Cerebellar cortex (tissue), 1 donor: ENCODE measurements at places on chromosomes 3 and 15.

- DNase-seq = no peak
Observed at GRCh38 chr3:73786321-73786807, 161.6 kb upstream of the PDZRN3 start.

- no peak for DNase-seq
Observed at GRCh38 chr3:84547207-84547606, 411.6 kb upstream of the CADM2 start.

DNA sequence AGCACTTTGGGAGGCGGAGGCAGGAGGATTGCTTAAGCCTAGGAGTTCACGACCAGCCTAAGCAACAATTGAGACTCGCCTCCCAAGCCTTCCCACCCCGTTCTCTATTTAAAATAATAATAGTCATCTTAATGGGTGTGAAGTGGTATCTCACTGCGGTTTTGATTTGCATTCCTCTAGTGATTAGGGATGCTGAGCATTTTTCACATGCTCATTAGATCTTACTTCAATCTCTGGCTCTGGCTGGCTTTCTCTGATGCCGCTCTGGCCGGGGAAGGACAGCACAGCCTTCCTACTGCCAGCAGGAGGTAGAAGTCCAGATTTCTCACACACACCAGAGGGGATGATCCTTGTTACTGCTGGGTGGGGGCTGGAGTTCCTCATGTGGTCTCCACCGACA lies 7.4 kb upstream of the EIF4A2 start:
- DNase-seq = no peak

GRCh38 chr3:185647880-185648210 lies 61.8 kb downstream of the SENP2 start:
- no peak for DNase-seq

DNA sequence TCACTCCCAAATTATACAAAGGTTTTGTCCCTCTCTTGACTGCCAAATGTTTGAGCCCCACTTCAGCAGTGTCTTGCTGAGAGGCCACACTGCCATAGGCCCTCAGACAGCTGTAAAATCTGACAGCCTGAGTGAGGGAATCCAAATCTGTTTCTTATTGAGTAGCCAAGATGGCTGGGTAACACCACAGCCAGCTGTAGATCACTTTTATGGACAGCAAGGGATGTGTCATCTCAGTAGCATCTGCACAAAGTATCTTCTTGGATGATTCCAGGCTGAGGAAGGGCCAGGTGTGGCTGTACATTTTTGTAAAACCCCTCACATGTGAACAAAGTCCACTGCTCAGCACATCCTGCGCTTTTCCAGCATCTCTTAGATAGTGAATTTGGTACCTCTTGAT lies 237.0 kb upstream of the LRTM1 start:
- no peak for DNase-seq

DNA sequence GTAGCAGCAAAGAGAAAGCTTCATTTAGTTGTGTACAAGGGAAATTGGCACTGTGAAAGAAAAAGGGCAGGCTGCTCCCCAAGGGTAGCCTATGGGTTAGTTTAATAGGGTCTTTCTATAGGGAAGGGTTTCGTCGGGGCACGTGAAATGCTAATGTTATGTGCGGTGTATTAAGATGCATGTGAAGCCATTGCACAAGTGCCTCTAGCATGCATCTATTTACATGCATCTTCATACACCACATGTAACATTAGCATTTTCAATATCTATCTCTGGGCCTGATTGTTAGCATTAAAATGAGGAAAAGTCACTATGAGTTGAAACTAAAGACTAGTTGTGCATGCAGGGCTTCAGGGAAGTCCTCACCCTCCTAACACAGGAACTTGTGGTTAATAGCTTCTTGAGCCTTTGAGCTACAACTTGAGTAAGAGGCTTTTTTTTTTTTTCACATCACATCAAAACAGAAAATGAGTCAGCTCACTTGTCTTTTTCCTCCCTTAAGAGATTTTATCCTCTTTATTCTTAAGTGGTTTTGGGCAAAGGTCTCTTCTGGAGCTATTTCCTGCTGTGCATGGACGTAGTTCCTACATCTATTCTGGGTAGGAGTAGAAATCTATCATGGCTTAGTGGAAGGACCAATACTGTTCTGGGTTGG lies 613.4 kb downstream of the ZPLD1 start:
- no peak for DNase-seq

DNA sequence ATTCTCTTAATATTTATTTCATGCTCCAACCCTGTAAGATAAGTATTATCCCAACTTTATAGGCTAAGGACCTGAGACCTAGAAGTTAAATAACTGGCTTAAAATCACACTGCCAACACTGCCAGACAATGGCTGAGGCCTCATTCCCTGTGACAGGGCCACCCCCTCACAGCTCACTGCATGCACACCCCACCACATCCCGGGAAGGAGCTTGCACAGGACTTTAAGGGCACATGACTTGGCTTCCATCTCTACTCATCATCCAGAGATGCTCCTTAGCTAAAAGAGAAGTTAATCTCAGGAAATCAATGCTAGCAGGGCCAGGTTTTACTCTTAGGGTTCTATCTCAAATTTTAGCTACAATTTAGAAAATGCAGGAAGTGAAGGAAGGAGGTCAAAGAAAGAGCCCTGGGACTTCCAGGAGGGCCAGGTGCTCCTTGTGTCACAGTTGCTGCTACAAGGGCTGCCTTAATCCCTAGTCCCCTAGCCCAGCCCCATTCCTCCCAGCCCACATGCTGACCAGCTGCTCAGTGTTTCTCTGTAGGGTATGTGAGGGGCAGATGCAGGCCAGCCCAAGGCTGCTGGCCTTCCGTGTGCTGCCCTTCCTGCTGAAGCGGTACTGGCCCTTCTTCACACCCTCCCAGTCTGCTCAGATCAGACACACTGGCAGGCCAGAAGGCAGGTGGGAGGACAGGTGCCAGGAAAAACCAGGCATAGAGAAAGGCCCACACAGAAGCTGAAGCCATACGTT lies 53.5 kb downstream of the WWTR1 start:
- DNase-seq = peak; percentile 39
